HT1080 (cell line): ENCODE measurements at places on chromosomes 4 and X. TPM values are rescaled to one million over a fixed set of nuclear protein-coding genes. Genes with fewer than 3 reads are reported as not detected.

The DAPP1 gene
- total RNA-seq: 0.20 TPM in 1 of 2 replicates, not detected in the other

The DOCK11 gene
- 5.3 and 7.4 TPM in 2 replicates for total RNA-seq

The ZNF630 gene
- not detected in 2 replicates for total RNA-seq

The NR3C2 gene
- 1.4 and 1.8 TPM in 2 replicates for total RNA-seq

The AKAP4 gene
- total RNA-seq: not detected in 2 replicates

The FBXL5 gene
- total RNA-seq: 83.0 and 95.5 TPM in 2 replicates

DNA sequence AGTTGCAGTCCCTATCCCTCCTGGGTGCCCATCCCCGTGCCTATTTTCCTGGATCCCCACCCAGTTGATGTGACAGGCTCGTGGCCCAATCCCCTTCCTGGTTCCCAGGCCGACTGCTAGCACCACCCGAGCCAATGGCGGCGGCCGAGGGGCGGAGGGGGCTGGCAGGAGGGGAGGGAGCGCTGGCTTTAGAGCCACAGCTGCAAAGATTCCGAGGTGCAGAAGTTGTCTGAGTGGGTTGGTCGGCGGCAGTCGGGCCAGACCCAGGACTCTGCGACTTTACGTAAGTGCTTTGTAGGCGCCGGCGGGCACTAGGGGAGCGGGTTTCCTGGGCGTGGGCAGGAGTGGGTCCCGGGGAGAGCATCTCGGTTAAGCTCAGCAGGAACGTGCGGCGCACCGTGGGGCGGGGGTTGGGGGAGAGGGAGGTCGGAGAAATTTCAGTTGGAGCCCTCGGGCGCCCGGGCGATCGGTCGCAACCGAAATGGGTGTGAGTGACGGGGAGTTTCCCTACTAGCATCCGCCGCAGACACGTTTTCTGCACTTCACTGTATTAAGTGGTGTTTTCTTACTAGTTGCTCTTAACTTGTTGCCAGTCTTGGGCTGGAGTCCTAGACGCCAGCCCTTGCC is at the start of gene PLS3:
TSS of gene PLS3 (plus strand) at position 197 of the 627 bp plus-strand sequence. CDS start 49,077 bp downstream, outside the sequence.
- DNase-seq: peak; percentile 87

GRCh38 chr4:53647547-53647946 is 56.3 kb upstream of the LNX1 start:
- no peak for DNase-seq

DNA sequence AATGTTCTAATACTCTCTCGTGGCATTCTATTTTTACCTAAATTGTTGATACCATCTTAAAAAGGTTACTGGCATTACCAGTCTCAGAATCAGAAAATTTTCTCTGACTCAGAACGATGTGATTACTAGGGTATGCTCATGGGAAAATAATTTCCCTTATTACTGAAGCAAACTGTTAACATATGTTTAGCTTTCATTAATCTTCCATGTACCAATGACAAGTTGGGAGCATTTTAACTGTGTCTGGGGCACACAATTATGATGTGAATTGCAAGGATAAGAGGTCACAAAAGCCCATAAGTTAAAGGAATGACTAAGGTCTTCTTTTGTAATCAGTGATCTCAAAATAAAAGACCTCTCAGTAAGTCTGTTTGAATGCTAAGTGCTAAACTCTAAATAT is 1254.6 kb downstream of the PCDH18 start:
- no peak for DNase-seq

DNA sequence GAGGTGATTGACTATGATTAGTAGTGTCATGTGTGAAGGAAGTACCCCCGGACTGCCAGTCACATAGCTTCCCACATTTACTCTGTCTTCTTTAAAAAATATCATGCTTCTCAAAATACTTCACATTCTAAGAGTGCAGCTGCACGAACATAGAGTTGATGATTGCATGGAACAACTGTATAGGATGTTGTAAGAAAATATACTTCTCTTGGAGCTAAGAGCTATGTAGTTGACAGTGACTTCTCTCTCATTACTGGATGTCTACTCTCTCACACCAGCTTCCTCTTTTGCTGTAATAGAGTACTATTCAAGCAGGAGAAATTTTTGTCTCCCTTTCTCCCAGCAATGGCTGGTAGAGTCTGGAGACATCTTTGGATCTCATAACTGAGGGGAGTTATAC is 99.4 kb upstream of the PUDP start:
- DNase-seq: no peak

- DNase-seq: no peak
These were observed 25.4 kb downstream of the C4orf17 start for GRCh38 chr4:99536271-99536670.

- no peak for DNase-seq
These were observed 27.8 kb downstream of the ADD1 start for GRCh38 chr4:2871466-2871865.

DNA sequence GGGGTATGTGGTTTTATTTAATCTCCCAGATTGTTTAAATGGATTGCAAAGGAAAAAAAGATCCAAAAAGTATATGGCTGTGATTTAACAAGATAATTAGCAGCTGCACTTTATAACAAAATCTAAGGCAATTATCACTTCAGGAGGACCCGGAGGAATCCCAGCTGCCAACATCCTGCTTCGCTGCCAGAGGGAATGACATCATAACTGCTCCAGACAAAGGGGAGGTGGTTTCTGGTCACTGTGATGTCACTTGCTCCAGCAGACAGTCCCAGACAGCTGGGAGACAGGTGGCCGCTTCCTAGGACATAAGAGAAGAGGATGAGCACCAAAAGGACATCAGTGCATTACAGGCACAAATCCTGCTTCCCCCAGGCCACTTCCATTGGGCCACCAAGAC is 371.0 kb downstream of the BCOR start:
- peak; percentile 3 for DNase-seq
